Endothelial cell of umbilical vein (primary cell): ENCODE measurements at places on chromosomes 6 and 20.
A peak's percentile ranks its signal among the peaks of the same experiment; 100 is the strongest.

- no peaks in the 10 kb centered on the region for H3K27me3 ChIP-seq
- no peak overlapping the region for H3K27ac ChIP-seq
- no peak overlapping the region for H3K4me3 ChIP-seq
- no peaks in the 10 kb centered on the region for H3K4me1 ChIP-seq
- DNase-seq = no peak
These were observed 112.1 kb downstream of the CDH4 start for GRCh38 chr20:61364147-61364546.

DNA sequence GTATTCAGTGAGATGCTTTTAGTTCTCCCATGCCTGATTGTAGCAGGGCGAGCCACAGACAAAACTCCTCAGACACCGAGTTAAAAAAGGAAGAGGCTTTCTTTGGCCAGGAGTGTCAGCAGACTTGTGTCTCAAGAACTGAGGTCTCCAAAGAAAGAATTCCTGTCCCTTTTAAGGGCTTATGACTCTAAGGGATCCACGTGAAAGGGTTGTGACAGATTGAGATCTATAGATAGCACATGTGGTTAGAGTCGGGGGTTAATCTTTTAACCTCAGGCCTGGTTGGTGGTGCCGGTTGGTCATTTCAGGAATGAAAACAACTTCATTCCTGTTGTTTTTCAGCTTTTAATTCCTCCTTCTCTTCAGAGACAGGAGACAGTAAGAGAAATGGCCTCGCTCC, 168.8 kb upstream of the GRIK2 start:
- no peaks in the 10 kb centered on the region for H3K27me3 ChIP-seq
- DNase-seq = no peak
- H3K27ac ChIP-seq = no peak overlapping the region

- H3K4me1 ChIP-seq = no peaks in the 10 kb centered on the region
- H3K36me3 ChIP-seq = no peaks in the 10 kb centered on the region
- H3K27me3 ChIP-seq = no peaks in the 10 kb centered on the region
- DNase-seq = no peak
- no peak overlapping the region for H3K4me3 ChIP-seq
These were observed 6.4 kb upstream of the GMNN start for GRCh38 chr6:24768361-24768760.

- no peak for DNase-seq
- no peaks in the 10 kb centered on the region for H3K36me3 ChIP-seq
- H3K27ac ChIP-seq = no peak overlapping the region
- no peak overlapping the region for H3K4me3 ChIP-seq
- H3K27me3 ChIP-seq = no peaks in the 10 kb centered on the region
These were observed 63.2 kb downstream of the TNFRSF21 start for GRCh38 chr6:47246551-47246950.

DNA sequence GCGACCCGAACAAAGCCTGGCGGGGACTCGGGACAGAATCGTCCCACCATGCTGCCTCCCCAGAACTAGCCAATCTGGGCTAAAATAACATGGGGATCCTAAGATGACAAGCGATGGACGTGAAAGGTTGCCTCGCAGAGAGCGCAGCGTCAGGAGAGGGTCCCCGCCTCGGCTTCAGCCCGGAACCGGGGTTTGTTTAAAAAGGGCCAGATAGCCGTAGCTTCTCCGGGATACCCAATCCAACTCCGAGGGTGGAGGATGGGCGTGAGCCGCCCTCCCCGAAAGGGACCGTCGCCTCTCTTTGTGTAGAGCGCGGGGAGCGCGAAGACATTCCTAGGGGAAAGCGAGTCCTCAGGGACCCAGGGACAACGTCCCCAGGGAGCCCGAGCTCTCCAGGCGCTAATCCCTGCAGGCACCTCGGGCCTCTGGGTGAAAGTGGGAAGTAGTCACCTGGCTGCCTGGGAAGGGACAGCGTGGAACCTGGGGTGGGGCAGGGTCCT, 643 bp downstream of the CD24 start:
- peaks cover 3% of the 10 kb centered on the region for H3K4me1 ChIP-seq
- no peak overlapping the region for H3K4me3 ChIP-seq
- peaks cover 51% of the 10 kb centered on the region for H3K27me3 ChIP-seq
- no peak overlapping the region for H3K27ac ChIP-seq

GRCh38 chr6:91447530-91448254, 860.8 kb upstream of the MAP3K7 start:
- H3K27ac ChIP-seq = no peak overlapping the region
- no peak overlapping the region for H3K4me3 ChIP-seq
- no peaks in the 10 kb centered on the region for H3K36me3 ChIP-seq
- DNase-seq = no peak
- H3K4me1 ChIP-seq = no peaks in the 10 kb centered on the region

- H3K36me3 ChIP-seq = no peaks in the 10 kb centered on the region
- DNase-seq = no peak
- H3K4me1 ChIP-seq = no peaks in the 10 kb centered on the region
- no peaks in the 10 kb centered on the region for H3K27me3 ChIP-seq
- no peak overlapping the region for H3K27ac ChIP-seq
These were observed 898.2 kb upstream of the FLRT3 start for GRCh38 chr20:15235471-15236198.

DNA sequence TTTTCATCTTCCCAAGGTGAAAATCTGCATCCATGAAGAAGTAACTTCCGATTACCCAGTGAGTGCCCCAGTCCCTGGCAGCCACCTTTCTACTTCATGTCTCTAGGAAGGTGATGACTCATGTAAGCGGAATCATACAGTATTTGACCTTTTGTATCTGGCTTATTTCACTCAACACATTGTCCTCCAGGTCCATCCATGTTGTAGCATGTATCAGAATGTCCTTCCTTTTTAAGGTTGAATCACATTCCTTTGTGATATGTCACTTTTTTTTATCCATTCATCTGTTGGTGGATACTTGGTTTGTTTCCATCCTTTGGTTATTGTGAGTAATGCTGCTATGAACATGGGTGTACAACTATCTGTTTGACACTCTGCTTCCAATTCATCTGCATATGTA, 176.3 kb upstream of the CDYL start:
- peak; percentile 89 for DNase-seq
- H3K27me3 ChIP-seq = no peaks in the 10 kb centered on the region
- no peak overlapping the region for H3K4me3 ChIP-seq
- peak overlapping the region; percentile 81 for H3K27ac ChIP-seq

DNA sequence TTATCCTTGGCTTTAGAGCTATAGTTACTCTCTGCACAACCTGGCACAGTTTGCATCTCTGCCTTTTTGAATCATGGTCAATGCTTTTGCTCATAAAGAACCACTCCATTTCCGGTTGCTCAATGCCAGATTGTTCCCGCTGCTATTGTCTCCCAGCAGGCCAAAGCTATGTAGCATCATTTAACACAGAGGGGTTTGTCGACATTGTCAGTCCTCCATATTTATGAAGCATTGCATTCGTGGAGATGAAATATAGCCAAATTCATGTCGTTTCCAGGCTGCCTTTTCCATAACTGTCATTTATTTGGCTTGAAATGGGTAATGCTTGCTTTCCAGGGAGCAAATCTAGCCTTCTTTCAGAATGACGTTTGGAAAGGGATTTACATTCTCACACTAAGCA, 598.8 kb downstream of the EPHA7 start:
- no peak overlapping the region for H3K27ac ChIP-seq
- no peak for DNase-seq
- H3K4me3 ChIP-seq = no peak overlapping the region
- H3K36me3 ChIP-seq = no peaks in the 10 kb centered on the region
- H3K27me3 ChIP-seq = no peaks in the 10 kb centered on the region
- no peaks in the 10 kb centered on the region for H3K4me1 ChIP-seq

DNA sequence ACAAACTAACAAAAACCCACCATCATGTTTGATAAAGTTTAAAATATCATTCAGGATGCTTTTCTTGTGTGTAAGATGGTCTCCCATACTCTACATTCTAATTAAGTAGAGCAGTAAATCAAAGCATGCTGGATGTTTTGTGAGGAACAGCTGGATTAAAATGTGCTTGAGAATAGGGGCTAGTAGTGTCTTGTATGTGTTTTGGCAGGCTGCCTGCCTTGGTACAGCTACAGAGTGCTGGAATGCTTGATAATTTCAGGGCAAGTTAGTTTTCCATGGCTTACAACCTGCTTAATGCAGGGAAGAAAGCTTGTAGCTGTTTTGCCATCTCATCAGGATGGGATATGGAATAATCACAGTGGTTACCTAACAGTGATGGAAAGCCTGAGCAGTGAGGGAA, 636.6 kb upstream of the MMS22L start:
- no peak overlapping the region for H3K4me3 ChIP-seq
- H3K4me1 ChIP-seq = no peaks in the 10 kb centered on the region
- H3K27me3 ChIP-seq = no peaks in the 10 kb centered on the region

- H3K4me1 ChIP-seq = no peaks in the 10 kb centered on the region
- DNase-seq = no peak
- H3K4me3 ChIP-seq = no peak overlapping the region
- H3K36me3 ChIP-seq = no peaks in the 10 kb centered on the region
These were observed 116.6 kb downstream of the CRYBG1 start for GRCh38 chr6:106477146-106477545.

DNA sequence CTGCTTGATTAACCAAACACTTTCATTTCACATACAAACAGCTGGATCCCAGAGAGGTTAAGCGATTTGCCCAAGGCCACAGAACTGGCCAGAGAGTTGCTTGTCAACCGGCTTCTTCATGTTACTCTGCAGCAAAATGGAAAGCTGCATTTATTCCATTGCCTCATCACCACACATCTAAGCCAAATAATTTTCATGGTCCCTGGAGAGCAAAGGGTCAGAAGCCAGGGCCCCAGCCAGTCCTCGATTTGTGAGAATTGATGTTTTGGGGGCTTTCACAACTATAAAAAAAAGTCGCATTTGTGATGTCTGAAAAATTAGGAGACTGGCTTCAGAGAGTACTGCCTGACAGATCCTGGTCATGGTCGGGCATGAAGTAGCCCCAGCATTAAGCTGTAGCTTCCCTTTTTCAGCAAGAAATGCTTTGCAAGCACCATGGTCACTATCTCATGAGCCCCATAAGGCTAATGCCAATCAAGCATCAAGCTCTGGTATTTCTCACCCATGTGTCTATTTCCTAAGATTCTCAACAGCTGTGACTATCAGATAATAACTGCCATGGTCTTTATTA, 95.8 kb downstream of the BANF2 start:
- no peak overlapping the region for H3K4me3 ChIP-seq
- no peak overlapping the region for H3K27ac ChIP-seq

GRCh38 chr6:53877151-53877550, 82.3 kb downstream of the LRRC1 start:
- no peak overlapping the region for H3K4me3 ChIP-seq
- no peaks in the 10 kb centered on the region for H3K27me3 ChIP-seq
- no peaks in the 10 kb centered on the region for H3K36me3 ChIP-seq
- H3K4me1 ChIP-seq = no peaks in the 10 kb centered on the region

- H3K36me3 ChIP-seq = no peaks in the 10 kb centered on the region
- H3K4me3 ChIP-seq = no peak overlapping the region
- no peaks in the 10 kb centered on the region for H3K27me3 ChIP-seq
These were observed 164.2 kb upstream of the AKAP12 start for GRCh38 chr6:151075527-151075926.

DNA sequence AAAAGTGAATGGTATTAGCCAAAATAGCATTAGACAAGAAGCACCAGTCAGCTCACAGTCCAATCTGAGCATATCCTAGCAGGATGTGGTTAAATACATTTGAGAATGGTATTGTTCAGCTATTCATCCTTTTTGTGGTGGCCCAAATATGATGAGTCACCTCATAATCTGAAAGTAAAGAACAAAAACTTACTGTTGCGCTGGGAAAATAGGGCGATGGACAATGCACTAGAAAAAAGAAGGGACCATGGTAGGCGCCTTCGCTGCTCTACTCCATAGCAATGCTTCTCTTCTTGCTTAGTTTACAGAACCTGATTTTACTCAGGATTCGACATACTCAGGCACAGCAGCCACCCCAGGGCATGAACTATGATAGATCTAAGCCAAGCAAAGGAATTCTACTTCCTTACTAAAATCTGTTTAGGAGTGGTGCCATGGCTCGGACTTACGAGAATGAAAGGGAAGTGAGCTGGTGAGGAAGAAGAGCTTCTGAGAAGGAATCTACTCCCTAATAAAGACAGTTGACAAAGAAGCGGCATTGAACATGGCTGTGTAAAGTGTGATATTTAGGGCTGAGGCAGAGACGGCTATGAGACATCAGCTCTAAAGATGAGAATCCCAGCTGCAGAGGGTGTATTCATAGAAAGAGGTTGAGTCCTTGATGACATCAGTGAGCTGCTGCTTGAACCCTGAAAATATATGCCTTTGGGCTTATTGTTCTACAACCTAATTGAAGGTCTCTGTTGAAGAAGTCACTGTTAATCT, 16.6 kb upstream of the FBXO9 start:
- DNase-seq = peak; percentile 61
- H3K27ac ChIP-seq = peak overlapping the region; percentile 58
- H3K4me1 ChIP-seq = peaks cover 13% of the 10 kb centered on the region
- no peak overlapping the region for H3K4me3 ChIP-seq
- no peaks in the 10 kb centered on the region for H3K27me3 ChIP-seq

DNA sequence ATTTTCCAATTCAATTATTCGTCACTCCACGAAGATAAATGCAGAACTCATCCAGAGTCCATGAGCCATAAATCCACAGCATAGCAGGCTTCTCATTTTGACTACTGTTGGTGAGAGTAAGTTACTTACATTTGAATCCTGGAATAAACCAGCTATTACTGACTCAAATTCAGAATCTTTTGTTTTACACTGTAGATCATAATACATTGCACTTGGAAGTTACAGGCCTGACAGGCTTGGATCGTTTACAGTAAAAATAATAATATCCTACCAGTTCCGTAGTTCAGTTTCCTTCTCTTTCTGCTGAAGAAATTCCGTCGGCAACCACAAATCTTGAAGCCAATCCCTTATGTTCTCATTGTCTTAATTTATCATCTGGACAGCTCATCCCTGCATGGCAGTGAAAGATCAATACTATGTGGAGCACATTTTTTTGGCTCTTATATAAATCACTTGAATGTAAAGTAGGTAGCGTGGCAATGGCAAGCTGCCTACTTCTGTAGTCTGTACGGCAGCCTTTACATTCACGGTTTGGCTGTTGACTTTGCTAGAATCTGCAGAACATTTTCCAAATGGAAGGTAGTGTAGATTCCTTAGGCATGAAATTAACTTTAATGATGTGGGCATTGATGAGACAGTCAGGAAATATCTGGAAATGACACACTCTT, 142.9 kb downstream of the WDR27 start:
- no peak overlapping the region for H3K27ac ChIP-seq
- peak; percentile 49 for DNase-seq
- H3K36me3 ChIP-seq = no peaks in the 10 kb centered on the region
- H3K4me3 ChIP-seq = no peak overlapping the region

DNA sequence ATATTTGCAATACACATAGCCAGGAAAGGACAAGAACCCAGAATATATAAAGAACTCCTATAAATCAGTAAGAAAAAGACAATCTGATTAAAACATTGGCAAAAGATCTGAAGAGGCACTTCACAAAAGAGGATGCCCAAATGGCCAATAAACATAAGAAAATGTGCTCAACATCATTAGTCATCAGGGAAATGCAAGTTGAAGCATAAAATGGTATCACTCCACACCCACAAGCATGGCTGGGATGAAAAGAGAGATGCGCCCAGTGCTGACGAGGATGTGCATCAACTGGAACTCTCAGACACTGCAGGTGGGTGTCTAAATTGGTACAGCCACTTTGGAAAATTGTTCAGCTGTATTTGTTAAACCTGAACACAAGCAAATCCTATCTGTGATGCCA, 42.4 kb upstream of the MLN start:
- H3K4me3 ChIP-seq = no peak overlapping the region
- DNase-seq = no peak
- H3K4me1 ChIP-seq = no peaks in the 10 kb centered on the region
- H3K27me3 ChIP-seq = no peaks in the 10 kb centered on the region
- H3K27ac ChIP-seq = no peak overlapping the region
